ENCODE measurements at places on chromosomes 11 and 22. TPM values are rescaled to one million over a fixed set of nuclear protein-coding genes. Genes with fewer than 3 reads are reported as not detected.

The MFRP gene
- not detected for polyA plus RNA-seq

The DMC1 gene
- 5.6 TPM for polyA plus RNA-seq

The ACR gene
- 0.54 TPM for polyA plus RNA-seq

The FOLH1 gene
- 18.6 TPM for polyA plus RNA-seq

The DEAF1 gene
- 48.6 TPM for polyA plus RNA-seq

The SULT4A1 gene
- 1.6 TPM for polyA plus RNA-seq

The ZNF280A gene
- polyA plus RNA-seq, result not detected

The MS4A7 gene
- 4.0 TPM for polyA plus RNA-seq

The LIF gene
- polyA plus RNA-seq, result 2.3 TPM

The AQP11 gene
- 3.6 TPM for polyA plus RNA-seq

The AKIP1 gene
- 20.8 TPM for polyA plus RNA-seq

DNA sequence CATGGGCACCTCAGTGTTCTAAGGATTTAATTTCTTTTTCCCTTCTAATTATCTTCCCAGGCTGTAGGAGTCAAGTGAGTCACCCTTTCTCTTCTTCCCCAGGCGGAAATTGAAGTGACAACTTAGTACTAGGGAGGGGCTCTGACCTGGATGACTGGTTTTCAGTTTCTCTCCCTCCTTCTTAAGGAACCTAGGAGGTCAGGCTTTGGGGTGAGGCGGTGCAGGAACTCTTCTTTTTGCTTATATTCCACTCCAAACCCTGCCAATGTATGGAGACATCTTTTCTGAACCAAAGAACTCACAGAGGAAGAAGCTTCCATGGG is 12.6 kb downstream of the ZDHHC5 start:
- no peak for DNase-seq

DNA sequence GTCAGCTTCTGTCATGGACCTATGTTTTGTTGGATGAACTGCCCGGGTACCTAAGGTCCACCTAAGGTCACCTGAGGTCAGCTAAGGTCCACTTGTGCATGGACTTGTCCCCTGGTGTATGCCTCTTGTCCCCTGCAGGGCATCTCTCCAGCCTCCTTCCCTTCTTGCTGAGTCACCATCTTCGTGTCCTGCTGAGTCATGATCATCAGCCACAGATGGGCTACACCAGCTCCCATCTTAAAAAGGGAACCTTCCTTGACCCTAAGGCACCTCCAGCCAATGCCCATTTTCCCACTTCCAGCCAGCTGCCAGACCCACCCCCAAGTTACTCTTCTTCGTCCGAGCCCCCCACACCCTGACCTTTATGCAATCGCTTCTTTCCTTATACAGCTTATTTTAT is 544.9 kb downstream of the TBC1D22A start:
- no peak for DNase-seq

DNA sequence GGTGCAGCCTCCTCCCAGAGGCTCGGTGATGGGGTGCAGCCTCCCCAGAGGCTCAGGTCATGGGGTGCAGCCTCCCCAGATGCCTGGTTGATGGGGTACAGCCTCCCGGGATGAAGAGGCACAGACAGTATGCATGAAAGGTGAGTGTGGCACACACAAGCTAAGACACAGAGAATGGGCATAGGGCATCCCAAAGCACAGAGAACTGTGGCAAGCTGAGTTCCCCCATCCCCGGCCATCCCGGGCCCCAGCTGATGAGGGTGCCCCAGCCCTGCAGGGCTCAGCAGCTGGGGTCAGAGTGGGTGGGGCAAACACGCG is 4.8 kb upstream of the SYT8 start:
- no peak for DNase-seq

DNA sequence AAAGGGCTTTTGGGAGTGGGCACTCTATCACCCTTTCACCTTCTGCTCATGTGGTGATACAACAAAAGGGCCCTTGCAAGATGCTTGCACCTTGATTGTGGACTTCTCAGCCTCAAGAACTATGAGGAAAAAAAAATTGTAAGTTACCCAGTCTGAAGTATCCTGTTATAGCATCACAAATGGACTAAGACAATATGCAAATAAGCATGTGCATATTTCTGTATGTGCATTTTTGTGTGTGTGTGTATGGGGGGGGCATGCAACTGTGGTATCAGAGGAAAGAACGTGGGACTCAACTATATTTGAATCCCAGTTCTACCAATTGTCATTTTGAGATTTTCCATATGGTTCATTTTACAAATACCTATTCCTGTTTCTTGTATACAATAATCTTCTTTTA is 10.9 kb downstream of the JRKL start:
- DNase-seq, result no peak

GRCh38 chr22:38862375-38863329 is 9.4 kb downstream of the CBX6 start:
- DNase-seq, result no peak

DNA sequence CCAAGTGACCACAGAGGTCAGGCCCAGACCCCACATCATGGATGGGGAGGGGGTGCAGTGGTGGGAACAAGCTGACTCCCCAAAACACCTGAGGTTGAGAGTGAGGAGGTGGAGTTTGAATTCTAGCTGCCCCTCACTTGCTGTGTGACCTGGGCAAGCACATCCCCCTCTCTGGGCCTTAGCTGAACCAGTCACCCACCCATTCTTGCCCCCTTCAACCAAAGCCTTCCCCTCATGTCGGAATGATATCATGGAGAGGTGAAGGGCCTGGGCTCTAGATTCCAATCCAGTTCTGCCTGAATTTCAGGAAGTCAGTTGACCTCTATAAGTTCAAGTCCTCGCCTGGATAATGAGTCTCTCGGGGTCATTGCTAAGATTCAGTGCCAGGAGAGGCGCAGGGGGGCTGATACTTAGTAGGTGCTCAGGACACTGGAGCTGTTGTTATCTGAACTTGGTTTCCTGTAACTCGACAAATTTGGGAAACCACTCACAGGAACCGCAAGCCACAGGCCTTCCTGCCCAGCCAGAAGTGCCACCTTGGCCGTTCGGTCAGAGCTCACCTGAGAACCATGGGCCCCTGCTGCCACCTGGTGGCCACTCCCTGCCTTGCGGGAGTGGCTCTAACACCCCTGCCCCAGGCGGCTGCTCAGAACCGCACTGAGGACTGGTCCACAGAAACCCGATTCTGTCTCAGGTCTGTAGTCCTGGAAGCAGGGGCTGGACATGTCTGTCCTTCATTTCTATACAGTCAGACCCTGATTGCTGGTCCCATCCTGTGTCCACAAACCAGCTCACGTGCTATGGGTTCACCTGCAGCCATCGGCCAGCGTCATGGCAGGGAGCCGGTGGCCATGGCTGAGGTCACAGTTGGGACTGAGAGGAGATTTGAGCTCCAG is 6.9 kb downstream of the CDC42EP1 start:
- DNase-seq, result no peak

DNA sequence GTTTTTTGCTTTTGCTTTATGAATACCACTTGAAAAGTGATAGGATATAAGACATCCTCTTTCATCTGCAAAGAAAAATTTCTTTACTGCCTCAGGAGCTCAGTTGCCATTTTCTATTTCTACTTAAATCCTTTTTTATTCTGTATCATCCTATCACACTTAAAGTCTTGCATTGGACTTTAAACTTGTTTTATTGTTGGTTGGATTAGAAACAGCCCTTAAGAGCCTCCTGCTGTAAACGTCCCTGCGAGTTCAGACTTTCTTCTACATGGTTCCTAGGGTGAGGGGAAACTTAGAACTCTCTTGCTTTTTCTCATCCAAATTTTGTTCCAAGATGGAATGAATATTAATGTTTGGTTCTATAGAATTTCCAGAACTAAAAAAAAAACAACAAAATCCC is 234.3 kb downstream of the JRKL start:
- DNase-seq, result no peak

DNA sequence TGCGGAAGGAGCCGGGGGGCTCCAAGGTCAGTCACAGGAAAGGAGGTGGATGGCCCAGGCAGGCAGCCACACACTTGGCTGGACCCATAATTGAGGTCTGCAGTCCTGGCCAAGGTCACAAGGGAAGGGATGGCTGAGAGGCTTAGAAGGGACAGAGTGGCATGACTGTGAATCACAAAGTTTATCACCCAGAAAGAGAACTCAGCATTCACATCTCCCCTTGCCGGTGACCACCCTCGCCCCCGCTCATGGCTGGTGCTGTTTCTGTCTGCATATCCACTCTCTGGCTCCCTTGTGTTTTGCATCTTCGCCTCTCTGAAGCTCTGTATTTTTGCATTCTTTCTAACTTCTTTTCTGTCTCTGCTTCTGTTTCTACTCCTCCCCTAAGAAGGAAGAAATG is 117.5 kb downstream of the FEZ1 start:
- DNase-seq, result no peak

GRCh38 chr11:16043617-16044016 is 312.7 kb downstream of the SOX6 start:
- DNase-seq, result no peak

DNA sequence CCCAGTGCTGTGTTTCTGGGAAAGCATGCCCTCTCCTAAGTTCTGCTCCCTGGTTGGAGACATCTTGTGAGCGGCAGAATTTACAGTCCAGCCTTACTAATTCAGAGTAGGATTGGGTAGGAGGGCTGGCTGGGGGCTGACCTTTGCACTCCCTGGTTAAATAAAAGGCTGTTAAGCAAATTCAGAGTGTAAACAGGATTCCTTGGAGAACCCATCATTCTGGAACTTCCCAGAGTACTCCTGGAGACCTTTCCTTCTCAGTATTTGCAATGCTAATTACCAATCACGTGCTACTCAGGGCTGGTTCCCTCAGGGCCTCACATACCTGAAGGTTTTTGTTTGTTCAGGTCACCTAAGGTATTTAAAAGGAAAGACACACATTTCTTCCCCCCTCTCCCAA is 340.2 kb downstream of the TBC1D22A start:
- no peak for DNase-seq

- no peak for DNase-seq
These were observed 23.6 kb upstream of the ETS1 start for GRCh38 chr11:128610721-128611617.
